ENCODE measurements at places on chromosomes 13 and 19. TPM values are rescaled to one million over a fixed set of nuclear protein-coding genes. Genes with fewer than 3 reads are reported as not detected.

The ZNF534 gene
- total RNA-seq: 0.17 TPM

The ZNF177 gene
- total RNA-seq: 1.5 TPM

The KIR2DL4 gene
- not detected for total RNA-seq

The SRRM5 gene
- not detected for total RNA-seq

The ZSWIM4 gene
- total RNA-seq: 1.5 TPM

The URAD gene
- not detected for total RNA-seq

The PNMA8A gene
- total RNA-seq: 5.5 TPM

The ASF1B gene
- total RNA-seq: 0.95 TPM

The SERP2 gene
- 11.0 TPM for total RNA-seq

The TECR gene
- 24.0 TPM for total RNA-seq

The VSTM2B gene
- not detected for total RNA-seq
